ENCODE measurements at places on chromosomes 11 and 22.

GRCh38 chr22:27386186-27386585, 415.4 kb downstream of the MN1 start:
- no peak overlapping the region for H3K27ac ChIP-seq
- H3K4me3 ChIP-seq: no peak overlapping the region
- no peaks in the 10 kb centered on the region for H3K36me3 ChIP-seq
- no peak for DNase-seq

DNA sequence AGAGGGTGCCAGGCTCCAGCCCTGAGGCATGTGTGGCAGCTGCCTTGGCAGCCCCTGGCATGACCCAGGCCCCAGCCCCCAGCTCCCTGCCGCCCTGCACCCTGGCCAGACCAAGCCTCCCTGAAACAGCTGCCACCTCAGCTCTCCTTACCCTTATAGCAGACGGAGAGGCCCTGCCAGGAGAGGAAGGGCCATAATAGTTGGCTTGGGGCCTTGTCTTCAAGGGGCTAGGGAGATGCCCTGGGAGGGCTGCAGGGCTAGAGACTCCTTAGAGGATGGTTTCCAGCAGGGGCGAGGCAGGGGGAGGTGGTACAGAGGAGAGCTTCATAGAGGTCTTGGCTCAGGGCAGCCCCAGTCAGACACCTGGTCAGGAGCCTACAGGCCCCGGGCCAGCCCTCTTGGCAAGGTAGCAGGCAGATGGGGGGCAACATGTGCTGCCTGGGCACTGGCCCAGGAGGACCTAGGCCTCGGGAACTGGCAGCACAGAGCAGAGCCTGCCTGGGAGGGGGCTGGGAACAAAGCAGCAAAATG, 13.0 kb downstream of the SMTN start:
- H3K27me3 ChIP-seq: no peaks in the 10 kb centered on the region
- H3K4me3 ChIP-seq: no peak overlapping the region
- no peak overlapping the region for H3K27ac ChIP-seq
- no peak for DNase-seq
- no peaks in the 10 kb centered on the region for H3K4me1 ChIP-seq

DNA sequence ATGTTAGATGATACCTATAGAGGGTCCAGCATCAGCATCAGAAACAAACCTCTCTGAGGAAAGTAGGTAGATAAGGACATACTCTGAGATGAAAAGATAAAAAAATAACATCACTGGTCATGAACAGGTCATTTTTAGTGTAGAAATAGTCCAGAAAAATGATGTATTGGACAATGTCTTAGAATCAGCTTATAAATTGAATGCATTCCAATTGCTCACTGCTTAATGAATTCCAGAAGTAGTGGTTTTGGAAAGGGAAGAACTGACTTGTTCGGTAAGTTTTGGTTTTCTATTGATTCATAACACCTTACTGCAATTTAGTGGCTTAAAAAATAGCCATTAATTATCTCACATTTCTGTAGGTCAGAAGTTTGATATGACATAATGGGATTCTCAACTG, 929.5 kb upstream of the CCDC90B start:
- H3K27me3 ChIP-seq: no peaks in the 10 kb centered on the region
- no peak overlapping the region for H3K27ac ChIP-seq
- H3K4me1 ChIP-seq: no peaks in the 10 kb centered on the region
- H3K36me3 ChIP-seq: no peaks in the 10 kb centered on the region

GRCh38 chr11:111086058-111086457, 159.5 kb upstream of the POU2AF2 start:
- no peak overlapping the region for H3K4me3 ChIP-seq
- peaks cover 16% of the 10 kb centered on the region for H3K27me3 ChIP-seq
- no peaks in the 10 kb centered on the region for H3K4me1 ChIP-seq
- no peak for DNase-seq
- H3K36me3 ChIP-seq: no peaks in the 10 kb centered on the region

- H3K4me1 ChIP-seq: peaks cover 19% of the 10 kb centered on the region
- no peak overlapping the region for H3K4me3 ChIP-seq
- H3K27ac ChIP-seq: no peak overlapping the region
- peaks cover 4% of the 10 kb centered on the region for H3K36me3 ChIP-seq
- no peak for DNase-seq
Measured at GRCh38 chr22:40484906-40485669, 114.7 kb downstream of the SGSM3 start.

- H3K36me3 ChIP-seq: peaks cover 77% of the 10 kb centered on the region
- H3K27me3 ChIP-seq: no peaks in the 10 kb centered on the region
- H3K4me3 ChIP-seq: peak overlapping the region; percentile 91
- no peak for DNase-seq
Measured at GRCh38 chr11:62602141-62603071, 741 bp upstream of the MTA2 start.

- H3K4me1 ChIP-seq: no peaks in the 10 kb centered on the region
- no peak overlapping the region for H3K27ac ChIP-seq
- H3K27me3 ChIP-seq: peaks cover under 1% of the 10 kb centered on the region
- no peak overlapping the region for H3K4me3 ChIP-seq
Measured at GRCh38 chr11:122074022-122074421, 42.0 kb downstream of the BLID start.

Measured in activated T-helper 2 cell treated with anti-CD3 and anti-CD28 coated beads, Interferon-gamma antibody, Interleukin-2, Interleukin-4, amounts not matched to agents 10 μg/mL and 5 μg/mL and 100 μg/mL, durations not matched to agents 14 hours and 24 hours and 36 hours (primary cell).